ENCODE measurements at places on chromosomes 1 and 21. TPM values are rescaled to one million over a fixed set of nuclear protein-coding genes. Genes with fewer than 3 reads are reported as not detected.

GRCh38 chr1:229844675-229845074, 218.6 kb downstream of the URB2 start:
- peak; percentile 24 for DNase-seq

Gene FOXD2
- 0.67 TPM for total RNA-seq

GRCh38 chr1:92081031-92081430, 886 bp downstream of the BTBD8 start:
- DNase-seq = no peak

DNA sequence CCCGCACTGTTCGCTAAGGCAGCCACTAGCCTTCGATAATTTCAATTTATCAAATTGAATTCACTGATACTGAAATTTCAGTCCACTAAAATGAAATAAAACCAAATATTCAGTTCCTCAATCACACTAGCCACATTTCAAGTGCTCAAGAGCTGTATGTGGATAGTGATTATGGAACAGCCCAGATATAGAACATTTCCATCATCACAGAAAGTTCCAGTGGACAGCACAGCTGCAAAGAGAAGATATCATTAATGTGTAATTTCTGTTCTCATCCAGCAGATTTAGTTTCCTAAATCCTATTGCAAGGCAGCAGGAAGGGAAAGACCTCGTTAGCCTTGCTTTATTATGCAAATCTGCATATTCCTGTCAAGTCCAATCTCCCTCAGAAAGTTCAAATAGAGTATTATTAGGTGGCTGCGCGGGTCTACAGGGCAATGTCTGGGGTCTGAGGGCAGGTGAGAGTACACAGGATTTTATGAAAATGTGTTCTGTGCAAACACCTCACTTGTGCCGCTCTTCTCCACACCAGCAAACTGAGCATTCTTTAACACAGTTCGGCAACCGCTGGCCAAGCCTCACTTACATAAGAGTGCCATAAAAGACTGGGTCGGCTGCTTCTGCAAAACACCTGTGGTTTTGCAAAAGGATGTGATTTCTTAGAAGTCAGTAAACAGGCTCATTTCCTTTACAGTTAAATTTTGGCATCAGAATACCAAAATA, 22.4 kb downstream of the CAPZB start:
- DNase-seq = no peak

DNA sequence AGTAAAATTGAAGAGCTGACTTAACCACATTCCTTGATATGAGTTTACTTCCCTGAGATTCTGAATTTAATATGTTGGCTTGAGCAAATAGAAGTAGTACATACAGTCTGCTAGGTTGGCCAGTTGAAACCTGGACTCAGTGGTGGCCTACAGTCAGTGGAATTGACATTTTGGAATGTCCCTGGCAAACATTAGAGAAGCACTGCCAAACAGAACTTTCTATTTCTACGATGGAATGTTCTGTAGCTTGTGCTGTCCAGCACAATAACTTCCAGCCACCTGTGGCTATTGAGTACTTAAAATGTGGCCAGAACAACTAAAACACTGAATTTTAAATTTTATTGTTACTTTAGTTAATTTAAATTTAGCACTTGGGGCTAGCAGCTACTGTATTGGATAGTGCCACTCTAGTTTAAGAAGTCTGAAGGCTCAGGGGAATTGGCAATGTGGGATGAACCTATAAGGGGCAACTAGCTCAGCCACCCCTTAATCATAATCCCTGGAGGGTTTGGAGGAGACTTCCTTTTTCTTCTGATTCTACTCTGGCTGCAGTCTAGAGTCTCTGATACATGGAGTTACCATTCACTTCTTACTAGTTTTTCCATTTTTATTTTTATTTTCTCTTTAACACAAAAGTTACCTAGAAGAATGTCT, 10.3 kb upstream of the TEDDM1 start:
- no peak for DNase-seq

Gene PRKAA2
- total RNA-seq = 2.8 TPM

DNA sequence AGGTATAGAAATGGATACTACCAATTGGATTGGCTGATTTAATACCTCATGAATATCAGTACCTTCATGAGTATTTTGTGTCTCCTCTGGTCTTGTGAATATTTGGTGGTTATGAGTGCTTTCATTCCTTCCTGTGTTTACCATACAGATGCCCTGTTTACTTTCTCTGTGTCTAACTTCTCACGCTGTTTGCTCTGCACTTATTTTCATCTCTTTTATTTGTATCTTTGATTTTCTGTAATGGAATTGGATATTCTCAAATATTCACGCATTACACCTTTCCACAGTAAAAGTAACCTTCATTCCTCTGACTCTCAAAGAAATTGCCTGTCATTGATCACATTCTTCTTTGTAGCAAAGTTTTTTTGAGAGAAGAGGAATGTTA, 16.8 kb downstream of the CNST start:
- no peak for DNase-seq
